ENCODE measurements at places on chromosomes 6 and 20. TPM values are rescaled to one million over a fixed set of nuclear protein-coding genes. Genes with fewer than 3 reads are reported as not detected.
A peak's percentile ranks its signal among the peaks of the same experiment; 100 is the strongest.

- no peak for DNase-seq
These were observed 3.4 kb upstream of the MAFB start for GRCh38 chr20:40692240-40693011.

DNA sequence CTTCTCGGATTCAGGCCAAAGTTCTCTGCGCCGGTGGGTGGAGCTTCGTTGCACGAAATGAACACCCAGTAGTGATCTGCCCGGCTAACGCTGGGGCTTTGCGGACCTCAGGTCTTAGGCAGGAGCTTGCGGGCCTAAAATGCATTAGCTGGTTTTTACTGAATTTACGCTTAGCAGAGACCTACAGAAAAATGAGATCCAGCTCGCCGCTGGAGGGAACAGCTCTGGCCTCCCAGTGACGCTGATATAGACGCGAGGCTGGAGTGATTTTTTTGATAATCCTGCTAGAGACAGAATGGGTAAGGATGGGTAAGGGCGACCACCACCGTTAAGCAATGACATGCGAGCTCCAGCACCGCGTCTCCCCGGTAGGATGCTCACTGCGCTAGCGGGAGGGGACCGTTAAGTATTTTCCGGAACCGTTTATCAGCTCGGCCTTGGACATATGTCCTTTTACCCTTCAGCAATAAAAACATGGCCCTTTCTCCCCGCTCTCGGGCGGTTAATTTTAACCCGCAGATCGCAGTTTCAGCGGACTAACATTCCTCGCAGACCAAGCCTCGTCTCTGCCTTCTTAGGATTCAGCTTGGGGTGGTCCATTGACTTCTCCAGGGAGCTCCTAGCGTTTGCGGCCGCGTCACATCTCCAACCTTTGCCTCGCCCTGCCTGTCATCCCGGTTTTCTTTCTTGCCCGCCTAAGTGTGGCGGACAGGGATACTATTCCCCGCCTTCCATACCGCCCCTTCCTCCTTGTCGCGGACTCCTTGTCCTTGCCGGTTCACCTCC is 109.3 kb downstream of the GPX5 start:
- no peak for DNase-seq

The RRP36 gene
- total RNA-seq, result 51.7 TPM

The ADGRB3 gene
- 2.0 TPM for total RNA-seq

GRCh38 chr6:33237741-33238140 is 29.4 kb downstream of the RING1 start:
- no peak for DNase-seq

The ULBP2 gene
- total RNA-seq, result not detected

DNA sequence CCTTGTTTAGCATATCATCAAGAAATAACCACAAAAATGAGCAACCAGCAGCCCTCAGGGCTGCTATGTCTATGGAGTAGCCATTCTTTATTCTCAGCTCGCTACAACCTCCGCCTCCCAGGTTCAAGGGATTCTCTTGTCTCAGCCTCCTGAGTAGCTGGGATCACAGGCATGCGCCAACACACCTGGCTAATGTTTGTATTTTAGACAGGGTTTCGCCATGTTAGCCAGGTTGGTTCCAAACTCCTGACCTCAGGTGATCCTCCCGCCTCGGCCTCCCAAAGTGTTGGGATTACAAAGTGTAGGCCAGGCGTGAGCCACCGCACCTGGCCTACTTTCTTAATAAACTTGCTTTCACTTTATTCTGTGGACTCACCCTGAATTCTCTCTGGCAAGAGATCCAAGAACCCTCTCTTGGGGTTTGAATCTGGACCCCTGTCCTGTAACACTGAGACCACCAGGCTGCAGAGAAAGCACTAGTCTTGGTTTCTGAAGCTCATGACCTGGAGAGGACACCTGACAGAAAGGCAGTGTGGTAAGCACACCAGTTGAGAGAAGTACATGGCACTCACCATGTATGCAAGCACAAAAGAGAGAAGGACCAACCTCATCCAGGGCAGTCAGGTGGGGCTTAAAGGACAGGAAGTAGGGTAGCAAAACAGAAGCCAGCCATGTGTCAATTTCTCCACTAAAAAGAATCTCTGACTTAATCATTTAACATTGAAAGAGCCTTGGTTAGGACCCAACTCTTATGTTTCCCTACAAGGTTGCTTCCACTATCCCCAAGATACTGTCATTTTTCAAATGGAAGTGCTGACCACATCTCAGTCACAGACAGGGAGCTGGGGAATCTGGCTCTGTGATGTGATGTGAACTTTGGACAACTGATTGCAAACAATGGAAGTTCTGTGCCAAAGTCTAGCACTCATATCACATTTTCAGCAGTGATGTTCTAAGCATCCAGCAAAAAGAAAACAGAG is 97.4 kb upstream of the DST start:
- DNase-seq, result no peak

- DNase-seq, result no peak
These were observed 142.4 kb upstream of the SLC24A3 start for GRCh38 chr20:19070026-19070425.

GRCh38 chr6:167711768-167712730 is 114.7 kb upstream of the AFDN start:
- peak; percentile 18 for DNase-seq

The PI3 gene
- total RNA-seq, result 3.7 TPM

DNA sequence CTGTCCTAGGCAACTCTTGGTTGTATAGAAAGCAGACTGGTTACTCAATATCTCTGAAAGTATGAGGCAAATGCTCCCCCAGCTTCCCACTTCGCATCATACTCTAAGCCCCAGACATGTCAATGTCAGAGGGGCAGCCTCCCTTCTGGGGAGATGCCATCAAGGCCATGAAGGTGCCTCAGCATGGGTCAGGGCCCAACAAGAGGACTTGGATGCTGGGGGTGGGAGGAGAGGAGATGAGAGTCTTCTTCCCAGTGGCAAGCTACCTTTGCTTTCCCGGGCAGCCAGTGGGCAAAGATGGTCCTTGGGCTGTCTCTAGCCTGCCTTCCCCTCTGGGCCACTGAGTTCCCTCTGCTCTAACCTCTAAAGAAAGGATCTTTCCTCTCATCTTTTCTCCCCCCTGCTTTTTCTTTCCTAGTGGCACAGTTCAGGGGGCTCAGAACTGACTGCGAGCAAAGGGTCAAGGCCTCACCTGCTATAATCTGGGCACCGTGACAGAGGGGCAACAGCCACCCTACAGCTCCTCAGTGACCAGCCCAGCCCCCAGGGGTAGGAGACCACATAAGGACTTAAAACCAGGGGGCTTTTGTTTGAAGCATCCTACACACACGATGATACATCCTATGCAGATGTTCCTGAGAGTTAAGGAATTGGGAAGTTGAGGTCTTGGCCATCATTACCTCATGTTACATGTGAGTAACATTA is 26.2 kb downstream of the MOCS1 start:
- DNase-seq, result no peak

DNA sequence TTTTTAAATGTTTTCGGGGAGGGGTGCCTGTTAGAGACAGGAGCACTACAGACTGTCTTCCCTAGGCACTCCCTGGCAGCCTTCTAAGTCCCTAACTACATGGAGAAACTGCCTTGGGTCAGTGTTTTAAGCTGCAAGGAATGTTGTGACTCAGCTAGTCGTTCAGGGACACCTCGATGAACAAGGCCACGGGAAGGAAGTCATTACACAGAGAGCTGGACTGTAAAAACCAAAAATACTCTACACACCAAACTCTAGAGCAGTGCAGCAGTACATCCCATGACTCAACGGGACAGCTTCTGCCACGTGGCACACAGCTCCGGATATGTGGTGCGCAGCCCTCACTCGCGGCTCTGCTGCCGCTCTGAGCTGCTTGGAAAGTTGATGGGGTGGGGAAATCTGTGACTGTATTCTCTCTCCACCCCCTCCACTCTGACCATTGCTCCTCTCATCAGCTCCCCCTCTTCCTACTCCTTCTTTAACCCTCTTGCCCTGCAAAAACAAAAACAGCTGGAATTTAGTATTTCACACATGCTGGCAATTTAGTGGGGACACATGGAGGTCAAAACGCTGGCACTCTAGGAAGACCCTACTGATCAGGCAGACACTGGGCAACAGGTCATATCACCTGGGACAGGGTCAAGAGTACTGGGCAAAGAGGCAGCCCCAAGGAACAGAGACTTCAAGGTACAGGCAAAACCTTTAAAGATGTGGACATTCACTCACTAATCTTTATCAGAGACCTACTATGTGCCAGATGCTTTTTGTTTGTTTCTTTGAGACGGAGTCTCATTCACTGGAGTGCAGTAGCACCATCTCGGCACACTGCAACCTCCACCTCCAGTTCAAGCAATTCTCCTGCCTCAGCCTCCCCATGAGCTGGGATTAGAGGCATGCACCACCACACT is 10.9 kb upstream of the LPIN3 start:
- DNase-seq, result no peak

DNA sequence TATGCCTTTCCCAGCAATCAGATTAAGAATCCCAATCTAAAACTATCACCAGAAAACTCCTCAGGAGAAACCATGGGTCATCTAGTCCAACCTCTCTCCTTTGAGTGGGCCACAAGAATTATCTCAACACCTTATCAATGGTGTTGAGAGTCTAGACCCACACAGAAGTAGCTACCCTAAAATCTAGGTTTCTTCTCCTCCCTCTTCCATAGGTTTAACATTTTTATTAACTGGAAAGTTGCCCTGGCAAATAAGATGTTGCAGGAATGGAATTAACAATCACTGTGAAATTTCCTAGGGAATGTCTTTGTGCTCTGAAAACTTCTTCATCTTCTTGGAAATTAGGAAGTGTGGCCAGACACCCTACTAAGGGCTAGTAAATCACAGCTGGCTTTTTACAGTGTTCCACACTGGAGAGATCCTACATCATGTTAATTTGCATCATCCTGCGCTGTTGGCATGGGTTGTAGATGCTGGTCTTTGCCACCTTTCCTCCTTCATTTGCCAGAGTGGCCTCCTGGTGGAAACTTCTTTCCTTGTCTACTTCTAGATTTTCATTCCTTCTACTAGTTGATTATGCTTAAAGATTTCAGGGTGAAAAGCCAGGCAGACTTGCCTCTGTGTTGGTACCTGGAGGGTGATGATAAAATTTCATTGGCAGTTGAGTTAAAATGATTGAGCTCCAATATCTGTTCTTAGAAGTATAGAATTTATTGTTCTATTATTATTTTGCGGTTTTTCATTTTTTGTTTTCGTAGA is 2.7 kb downstream of the TNFAIP3 start:
- no peak for DNase-seq

GRCh38 chr20:52087471-52087870 is 104.1 kb downstream of the ZFP64 start:
- DNase-seq, result no peak

DNA sequence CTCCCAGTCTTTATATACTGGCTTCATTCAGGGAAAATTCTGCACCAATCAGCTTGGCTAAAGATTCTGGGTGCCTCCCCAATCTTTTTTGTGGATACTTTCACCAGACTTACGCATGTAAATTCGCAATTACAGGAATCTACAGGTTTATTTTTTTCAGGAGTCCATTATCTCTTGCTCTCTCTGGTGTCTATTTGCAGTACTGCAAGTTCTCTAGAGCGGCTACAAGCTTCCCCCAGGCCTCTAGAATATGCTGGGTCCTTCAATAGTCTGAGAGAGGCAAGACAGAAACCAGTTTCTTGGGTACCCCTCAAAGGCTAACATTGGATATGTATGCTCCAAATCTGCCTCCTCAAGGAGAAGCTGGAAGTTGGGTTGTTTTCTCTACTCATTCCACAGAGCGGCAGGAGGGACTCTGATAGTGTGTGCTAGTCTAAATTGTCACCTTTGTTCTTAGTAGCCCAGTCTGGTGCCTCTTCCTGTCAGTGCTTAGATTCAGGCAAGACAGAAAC is 58.5 kb downstream of the SUN5 start:
- DNase-seq, result no peak

The IPCEF1 gene
- 0.40 TPM for total RNA-seq

The CGA gene
- 30.3 TPM for total RNA-seq

The CRIP3 gene
- 1.1 TPM for total RNA-seq

GRCh38 chr6:104940893-104941728 is 15.8 kb upstream of the LIN28B start:
- peak; percentile 85 for DNase-seq

DNA sequence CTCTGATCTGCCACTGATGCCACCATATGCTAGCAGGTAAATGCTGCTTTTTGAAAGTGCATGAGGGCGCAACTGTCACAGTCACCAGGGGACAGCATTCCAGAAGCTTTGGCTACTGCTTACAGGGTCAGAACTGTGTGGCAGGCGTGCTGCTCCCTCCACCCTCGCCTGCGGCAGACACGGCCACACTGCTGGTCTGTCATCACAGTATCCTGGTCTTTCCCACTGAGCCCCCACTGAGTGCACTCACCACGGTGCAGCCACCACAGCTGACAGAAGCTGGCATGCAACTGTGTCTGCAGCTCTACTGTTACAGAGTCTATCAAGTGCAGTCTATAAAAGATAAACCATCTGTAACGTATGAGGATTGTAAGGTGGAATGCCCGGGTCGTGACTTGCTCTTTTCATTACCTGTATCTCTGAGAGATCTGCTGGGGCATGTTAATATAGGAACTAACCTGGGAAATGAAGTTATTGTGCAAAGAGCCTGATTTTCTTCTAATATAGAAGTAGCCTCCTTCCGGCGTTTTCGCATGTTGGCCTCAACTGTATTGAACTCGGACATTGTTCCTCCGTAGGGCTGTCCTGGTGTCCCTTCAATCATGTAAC is 24.5 kb downstream of the GCLC start:
- no peak for DNase-seq

GRCh38 chr6:93562582-93562981 is 143.2 kb upstream of the EPHA7 start:
- DNase-seq, result no peak

DNA sequence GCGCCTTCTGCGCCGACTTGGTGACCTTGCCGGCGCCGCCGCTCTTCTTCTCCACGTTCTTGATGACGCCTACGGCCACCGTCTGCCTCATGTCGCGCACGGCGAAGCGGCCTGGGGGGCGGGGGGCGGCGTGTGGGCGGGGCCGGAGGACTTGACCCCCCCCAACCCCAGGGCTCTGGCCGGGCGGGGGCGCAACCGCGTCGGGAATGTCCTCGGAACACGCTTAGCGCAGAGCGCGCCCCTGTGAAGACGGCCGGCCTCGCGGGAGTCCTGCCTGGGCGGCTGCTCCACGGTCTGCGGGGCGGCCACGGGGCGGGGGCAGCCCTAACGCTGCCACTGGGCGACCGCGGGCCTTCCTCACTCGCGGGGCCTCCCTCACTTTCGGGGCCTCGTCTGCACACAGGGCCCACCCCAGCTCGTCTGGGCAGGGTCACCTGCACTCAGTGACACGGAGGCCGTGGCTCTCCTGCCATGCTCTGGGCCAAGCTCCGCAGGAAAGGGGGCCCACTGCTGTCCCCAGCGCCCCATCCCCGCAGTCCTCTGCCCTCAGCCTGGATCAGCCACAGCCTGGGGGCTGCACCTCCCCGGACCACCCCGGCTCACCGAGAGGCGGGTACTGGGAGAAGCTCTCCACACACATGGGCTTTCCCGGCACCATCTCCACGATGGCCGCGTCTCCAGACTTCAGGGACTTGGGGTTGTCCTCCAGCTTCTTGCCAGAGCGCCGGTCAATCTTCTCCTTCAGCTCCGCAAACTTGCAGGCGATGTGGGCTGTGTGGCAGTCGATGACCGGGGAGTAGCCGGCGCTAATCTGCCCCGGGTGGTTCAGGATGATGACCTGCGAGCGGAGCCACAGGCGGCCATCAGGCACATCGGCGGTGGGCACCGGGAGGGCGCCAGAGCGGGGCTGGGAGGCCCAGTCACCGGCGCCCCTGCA is 10.3 kb downstream of the EEF1A2 start:
- no peak for DNase-seq

- no peak for DNase-seq
These were observed 207.6 kb downstream of the OGFRL1 start for GRCh38 chr6:71496018-71496721.

All from type B pancreatic cell (in vitro differentiated cells).